HTR-8/SVneo (cell line): ENCODE measurements at places on chromosomes 1 and 21.

DNA sequence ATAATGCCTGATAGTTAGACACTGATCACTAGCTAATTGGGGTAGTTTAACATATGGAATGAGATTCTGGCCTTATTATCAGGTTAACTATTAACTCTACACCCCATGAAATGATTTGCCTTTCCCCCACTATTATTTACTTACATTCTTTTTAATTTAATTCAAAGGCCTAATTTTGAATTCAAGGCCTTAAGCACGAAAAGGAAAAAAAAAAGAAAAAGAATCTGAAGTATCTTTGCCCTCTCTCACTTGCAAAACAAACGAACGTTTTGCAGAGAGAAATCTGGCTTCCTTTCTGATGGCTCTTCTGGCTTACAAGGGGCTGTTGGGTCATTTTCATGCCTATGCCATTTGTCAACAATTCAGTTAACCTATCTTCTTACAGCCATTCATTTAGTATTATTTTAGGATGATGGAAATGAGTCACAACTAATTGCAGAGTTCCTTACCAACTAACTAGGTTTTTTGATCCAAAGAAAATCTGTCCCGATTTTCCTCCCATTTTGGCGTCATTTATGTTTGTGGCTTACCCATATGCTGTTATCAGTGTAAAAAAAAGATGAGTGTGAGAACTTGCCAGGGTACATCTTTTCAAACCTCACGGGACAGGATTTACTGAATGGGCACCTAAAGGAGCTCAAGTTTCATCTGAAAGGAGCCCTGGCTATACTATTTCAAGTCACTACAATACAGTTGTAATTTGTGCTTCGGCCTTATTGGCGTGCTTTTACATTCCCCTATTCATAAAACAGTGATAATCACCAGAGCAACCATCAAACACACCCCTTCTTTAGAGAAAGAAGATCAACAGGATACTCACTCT lies 1.9 kb upstream of the ERRFI1 start:
- DNase-seq = no peak

GRCh38 chr1:230261928-230262650 lies 164.0 kb downstream of the PGBD5 start:
- no peak for DNase-seq

DNA sequence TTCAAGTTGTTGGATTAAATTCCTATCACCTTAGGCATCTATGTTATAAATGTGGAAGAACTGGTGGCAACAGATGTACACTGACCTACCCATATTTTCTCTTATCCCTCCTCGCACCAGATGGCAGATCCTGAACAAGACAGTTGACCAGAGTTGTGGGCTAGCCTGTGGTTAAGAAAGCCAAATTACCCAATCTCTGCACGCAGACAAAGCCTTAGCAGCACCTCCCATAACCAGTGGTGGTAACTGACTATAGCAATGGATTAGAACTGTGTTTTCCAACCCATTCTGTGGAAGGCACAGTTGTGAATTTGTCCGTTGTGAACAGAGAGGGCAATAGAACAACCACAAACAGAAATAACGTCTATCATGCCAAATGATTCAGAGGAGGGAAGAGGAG lies 20.6 kb downstream of the ABCB10 start:
- DNase-seq = no peak

- no peak for DNase-seq
Measured at GRCh38 chr1:157135646-157136045, 2.5 kb downstream of the ETV3 start.

GRCh38 chr1:161730050-161730564 lies 8.8 kb downstream of the FCRLB start:
- no peak for DNase-seq

- DNase-seq = no peak
Measured at GRCh38 chr1:183058851-183059502, 35.8 kb downstream of the LAMC1 start.
